ENCODE measurements at places on chromosomes 1 and 21.

- DNase-seq = no peak
Measured at GRCh38 chr1:74485622-74486021, 26.8 kb downstream of the LRRC53 start.

DNA sequence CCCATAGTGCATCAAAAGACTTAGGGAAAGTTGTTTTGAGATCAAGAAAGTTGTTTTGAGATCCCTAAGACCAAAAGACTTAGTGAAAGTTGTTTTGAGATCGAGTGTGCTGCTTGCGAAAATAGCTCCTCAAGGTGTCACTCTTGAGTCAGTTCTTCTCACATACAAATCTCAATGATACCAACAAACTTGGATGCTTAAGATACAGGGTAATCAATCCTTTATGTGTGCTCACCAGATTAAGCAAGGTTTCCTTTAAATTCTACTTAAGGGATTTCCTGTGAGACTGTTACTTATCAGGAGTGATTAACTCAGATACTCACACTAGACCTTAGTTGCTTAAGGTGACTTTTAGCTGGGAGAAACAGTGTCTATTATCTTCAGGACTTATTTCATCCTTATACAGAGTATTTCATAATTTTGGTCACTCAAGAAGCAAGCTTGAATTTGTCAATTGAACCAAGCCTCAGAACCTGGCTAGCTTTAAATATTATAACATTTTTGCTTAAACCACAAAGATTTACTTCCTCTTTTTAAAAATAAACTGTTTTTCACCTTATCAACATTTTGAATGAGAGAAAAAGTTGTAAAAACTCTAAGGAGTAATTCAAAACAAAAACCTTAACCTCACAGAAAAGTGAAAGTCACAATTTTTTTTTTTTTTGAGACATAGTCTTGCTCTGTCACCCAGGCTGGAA lies 8.0 kb upstream of the RLF start:
- no peak for DNase-seq

DNA sequence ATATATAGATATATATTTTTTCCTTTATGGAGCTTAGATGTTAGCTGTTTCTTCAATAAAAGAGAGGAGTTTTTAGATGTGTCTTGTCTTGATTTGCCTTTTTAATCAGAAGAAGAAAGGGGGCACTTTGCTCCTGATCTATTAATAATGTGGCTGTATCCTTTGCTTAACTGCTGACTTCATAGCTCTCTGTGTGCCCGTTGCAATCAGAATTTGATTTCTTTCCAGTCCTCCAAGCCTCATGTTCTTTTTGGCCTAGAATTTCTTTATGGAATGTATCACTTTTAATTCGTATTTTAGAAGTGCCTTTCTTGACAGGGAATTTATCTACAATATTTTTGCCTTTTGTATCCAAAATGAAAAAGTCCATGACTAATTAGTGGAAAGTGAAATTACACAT lies 85.3 kb downstream of the C1orf21 start:
- no peak for DNase-seq

- DNase-seq = no peak
Measured at GRCh38 chr1:32897082-32898049, 3.8 kb downstream of the TMEM54 start.

DNA sequence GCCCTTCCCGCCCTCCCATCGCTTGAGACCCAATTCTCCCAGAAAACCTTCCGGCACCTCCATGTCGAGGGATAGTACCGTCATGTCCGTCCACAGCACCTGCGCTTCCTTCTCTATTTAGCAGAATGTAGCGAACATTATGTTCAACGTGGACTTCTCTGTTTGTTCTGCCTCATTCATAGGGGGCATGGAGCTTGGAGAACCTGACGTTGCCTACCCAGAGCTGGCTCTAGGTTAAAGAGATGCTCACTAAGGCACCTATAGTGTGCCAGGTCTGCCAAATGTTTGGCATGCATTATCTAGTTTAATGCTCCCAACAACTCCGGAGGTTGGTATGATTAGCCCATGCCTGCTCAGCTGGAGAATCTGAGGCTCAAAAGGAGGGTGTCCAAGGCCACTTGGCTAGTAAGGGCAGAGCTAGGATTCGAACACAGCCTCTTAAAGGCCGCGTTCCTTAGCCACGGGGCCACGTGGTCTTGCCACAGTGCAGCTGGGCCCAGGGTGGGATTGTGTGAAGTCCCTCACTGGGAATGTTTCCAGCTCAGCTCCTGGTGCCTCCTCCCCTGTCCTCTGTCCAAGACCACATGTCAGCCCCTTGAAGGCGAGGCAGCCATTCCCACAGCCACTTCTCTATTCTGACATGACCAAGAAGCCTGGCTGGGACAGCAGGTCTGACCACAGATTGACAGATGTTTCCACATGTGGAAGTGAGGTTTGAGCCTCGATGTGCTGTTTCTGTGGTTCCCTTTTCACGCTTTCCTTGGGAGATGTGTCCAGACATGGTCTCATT lies 57.8 kb downstream of the RUNX3 start:
- no peak for DNase-seq

- DNase-seq = no peak
Measured at GRCh38 chr1:41872074-41872473, 46.6 kb downstream of the HIVEP3 start.

- DNase-seq = no peak
Measured at GRCh38 chr1:226762988-226763904, 24.2 kb upstream of the ITPKB start.

GRCh38 chr1:112729909-112730308 lies 14.8 kb upstream of the PPM1J start:
- no peak for DNase-seq

DNA sequence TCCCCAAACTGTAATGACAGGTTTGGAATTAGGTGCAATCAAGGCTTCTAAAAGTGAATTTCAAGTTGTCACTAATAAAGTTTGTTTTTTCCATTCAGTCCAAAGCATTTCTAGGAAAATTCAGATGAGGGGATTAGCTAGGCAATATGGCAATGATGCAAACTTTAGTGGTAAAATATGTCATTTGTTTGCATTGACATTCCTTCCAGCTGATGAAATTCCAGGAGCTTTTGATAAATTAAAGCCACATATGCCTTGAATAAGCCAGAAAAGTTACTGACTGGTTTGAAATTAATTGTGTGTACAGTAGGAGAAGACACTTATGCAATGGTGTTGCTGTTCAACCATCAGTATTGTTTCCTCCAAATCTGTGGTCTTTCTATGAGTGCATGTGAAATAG lies 57.8 kb downstream of the MROH9 start:
- DNase-seq = peak; percentile 29

- peak; percentile 70 for DNase-seq
Measured at GRCh38 chr1:10796029-10796944, at the start of gene CASZ1. Gene CASZ1, minus strand, starts transcription at chr1:10796646. Its CDS starts 102,757 bp downstream, at chr1:10693889.

DNA sequence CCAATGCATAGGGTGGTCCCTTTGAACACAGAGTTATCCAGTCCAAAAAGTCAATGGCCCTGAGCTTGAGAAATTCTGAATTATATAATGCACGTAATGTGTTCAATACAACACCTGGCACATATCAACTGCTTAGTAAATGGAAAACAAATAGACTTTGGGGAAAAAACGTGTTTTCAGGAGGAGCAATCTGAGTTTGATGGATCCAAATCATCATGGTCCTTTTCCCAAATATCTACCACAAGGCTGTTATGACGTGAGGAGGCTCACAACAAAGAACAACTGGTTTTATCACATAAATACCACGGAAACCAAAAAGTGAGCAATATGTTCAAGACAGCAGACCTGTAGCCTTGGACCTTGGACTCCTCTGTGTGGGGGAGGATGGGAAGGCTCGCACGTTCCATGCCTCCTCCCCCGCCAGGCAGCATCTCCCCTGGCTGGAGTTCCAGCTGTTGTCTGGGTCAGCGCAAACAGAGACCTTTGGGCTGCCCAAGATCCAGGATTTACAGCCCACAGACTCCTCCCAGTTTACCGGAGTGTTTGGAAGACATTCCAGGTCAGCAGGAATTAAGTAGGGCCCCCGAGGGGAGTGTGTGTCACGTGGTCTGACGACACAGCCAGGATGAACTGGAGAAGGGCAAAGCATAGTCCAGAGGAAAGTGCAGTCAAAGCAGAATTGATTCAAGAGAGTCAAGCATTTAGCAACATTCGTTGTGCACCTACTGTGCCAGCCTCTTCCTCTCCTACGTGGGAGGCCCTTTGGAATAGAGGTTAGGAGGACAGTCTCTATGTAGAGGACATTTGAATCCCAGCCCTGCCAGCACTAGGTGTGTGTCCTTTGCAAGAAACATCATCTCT lies 32.2 kb upstream of the MED18 start:
- DNase-seq = no peak

DNA sequence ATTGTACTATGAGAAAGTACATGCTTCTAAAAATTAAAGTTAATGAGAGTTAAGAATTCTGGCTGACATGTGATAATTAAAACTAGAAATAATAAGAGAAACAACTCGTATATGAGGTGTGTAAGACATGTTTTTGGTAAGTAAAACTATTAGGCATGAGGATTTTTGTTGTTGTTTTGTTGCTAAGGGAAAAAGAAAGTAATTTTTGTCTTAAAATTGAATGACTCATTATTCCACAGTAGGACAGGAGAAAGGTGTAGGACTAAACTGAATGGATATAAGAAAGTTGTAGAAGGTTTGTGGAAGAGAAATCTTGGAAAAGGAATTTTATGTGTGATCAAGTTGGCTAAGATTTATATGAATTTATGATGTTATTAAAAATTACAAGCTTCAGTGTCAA lies 54.8 kb downstream of the TBX19 start:
- DNase-seq = no peak

DNA sequence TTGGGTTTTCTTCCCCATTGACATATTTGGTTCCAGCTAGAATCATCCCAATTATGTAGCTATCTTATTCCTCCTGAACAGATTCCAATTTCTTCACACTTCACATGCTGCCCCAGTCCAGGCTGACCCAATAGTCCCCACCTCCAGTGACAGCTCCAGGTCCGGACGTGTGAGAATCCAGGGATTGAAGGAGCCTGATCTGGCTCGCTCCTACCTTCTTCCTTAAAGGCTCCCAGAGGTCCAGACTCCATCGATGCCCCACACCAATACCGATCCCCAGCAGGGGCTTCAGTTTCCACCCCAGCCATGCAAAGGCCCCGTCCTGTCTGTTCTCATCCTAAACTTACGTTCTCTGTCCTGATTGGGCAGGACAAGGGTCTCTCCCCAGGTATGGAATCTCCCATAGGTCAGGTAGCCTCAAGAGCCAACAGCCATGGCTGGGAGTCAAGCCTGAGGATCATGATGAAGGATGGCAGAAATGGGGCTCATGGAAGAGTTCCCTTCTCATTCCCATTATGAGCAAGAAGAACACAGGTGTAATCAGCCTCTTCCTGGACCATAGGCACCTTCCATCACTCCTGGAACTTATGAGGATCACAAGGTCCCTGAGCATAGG lies 20.4 kb upstream of the SLAMF9 start:
- no peak for DNase-seq

GRCh38 chr1:19466112-19466561 lies 19.2 kb downstream of the CAPZB start:
- no peak for DNase-seq

DNA sequence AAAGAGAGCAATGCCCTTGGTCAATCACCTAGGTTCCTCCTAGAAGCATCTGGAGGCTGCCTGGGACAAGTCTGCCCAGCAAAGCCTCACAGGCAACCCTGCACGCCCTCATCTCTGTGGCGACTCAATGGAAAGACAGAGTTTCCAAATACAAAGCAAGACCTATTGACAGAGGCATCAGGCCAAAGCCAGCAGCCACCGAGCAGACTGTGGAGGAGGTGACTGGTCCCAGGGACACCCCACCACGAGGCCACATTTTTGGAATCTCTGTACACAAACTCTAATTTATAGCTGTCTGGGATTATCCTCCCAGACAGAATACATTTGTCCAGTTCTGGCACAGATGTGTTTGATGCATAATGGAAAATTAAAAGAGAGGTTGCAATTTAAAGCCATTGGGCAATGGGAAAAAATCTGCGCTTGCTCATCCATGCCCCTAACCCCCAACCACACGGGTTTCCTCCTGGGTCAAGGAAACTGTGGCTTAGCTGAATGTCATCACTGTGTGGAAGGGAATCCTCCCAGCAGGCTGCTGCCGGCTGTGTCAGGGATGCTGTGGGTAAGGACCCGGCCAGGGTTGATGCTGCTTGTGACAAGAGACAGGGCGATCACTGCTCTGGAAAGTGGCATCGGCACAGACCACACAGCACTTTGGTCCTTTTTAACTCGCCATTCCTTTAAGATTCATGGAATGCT lies 14.3 kb downstream of the TSPAN2 start:
- no peak for DNase-seq

GRCh38 chr1:8495928-8496401 lies 178.1 kb downstream of the SLC45A1 start:
- DNase-seq = no peak

DNA sequence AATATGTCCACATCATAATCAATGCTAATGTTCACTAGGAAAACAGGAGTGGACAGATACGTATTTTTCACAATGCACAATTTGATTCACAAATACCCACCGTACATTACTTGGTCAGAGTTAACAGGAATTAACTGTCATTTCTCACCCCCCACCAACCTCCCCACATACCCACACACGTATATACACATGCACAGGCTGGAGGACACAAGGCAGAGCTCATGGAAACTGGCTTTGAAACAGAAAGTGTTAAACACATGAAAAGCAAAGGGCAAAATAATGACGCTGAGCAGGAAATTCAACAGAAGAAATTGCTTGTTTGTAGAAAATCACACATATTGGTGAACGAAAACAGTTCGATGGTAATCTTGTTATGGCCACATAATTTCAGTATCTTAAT lies 188.4 kb upstream of the DMRTA2 start:
- no peak for DNase-seq

DNA sequence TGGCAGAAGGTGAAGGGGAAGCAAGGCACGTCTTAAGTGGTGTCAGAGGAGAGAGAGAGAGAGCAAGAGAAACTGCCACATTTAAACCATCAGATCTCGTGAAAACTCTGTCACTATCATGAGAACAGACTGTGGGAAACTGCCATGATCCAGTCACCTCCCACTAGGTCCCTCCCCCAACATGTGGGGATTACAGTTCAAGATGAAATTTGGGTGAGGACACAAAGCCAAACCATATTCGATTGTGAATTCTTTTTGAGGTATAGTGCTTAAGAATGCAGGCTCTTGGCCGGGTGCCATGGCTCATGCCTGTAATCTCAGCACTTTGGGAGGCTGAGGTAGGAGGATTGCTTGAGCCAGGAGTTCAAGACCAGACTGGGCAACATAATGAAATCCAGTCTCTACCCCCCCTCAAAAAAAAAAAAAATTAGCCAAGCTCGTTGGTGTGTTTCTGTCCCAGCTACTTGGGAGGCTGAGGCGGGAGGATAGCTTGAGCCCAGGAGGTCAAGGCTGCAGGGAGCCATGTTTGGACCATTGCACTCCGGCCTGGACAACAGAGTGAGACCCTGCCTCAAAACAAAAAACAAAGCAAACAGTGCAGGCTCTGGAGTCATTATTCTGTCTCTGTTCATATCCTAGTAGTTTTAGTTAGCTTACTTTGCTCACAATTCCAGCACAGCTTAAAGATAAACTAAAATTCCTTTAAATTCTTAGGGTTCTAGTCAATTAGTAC lies 6.0 kb downstream of the ZCCHC17 start:
- DNase-seq = no peak

GRCh38 chr21:32279377-32279680 lies 480 bp upstream of the MIS18A start:
- no peak for DNase-seq

DNA sequence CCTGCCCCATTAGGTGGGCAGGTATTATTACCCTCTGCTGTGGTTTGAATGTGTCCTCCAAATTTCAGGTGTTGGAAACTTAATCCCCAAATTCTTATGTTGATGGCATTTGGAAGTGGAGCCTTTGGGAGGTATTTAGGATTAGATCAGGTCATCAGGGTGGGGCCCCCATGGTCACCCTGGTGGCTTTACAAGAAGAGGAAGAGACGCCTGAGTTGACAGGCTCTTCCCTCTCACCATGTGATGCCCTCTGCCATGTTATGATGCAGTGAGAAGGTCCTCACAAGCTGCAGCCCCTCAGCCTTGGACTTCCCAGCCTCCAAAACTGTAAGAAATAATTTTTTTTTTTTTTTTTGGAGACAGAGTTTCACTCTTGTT lies 8.8 kb upstream of the THEMIS2 start:
- no peak for DNase-seq

All from fibroblast of skin of left biceps (primary cell).